RPMI7951 (cell line): ENCODE measurements at places on chromosomes 11 and 22. TPM values are rescaled to one million over a fixed set of nuclear protein-coding genes. Genes with fewer than 3 reads are reported as not detected.
A peak's percentile ranks its signal among the peaks of the same experiment; 100 is the strongest.

GRCh38 chr11:131371791-131372104 is 1.3 kb downstream of the NTM start:
- no peak for DNase-seq

DNA sequence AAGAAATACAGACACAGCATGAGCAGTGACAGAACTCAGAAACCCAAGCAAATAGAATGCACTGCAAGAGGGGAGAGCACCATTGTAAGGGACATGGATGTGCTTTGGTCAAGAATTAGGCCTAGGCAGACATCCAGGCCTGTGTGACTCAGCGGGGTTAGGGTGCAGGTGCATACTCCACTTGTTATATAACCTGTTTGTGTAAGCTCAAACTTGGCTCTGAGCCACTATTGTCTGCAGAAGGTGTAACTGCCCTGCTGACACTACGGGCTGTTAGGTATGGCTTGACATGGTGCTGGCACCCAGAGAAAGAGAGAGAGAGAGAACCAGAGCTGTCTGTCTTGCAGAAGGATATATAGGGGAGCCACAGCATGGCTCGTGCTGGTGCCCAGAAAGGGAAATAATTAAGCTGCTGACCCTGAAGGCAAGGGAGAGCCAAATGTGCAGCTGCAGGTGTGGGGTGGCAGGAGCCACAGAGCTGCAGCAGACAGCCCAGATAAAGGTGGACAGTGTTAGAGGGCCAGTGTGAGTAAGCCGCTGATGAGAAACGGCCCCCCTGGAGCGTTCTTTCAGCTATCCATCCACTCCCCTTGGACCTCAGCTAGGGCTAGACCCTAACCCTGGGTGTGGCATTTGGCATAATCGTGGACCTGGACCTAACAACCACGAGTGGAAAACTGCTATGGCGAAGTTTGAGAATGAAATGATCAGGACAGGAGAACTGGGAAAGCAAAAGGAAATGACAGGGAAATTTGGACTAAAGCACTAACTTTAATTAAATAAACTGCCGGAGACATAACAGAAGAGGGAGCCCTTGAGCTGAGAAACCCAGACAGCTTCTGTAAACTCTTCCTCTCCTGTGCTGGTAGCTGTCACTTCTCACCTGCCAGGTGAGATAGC is 253.0 kb upstream of the CCDC179 start:
- DNase-seq, result no peak

GRCh38 chr11:44702889-44703288 is 23.9 kb upstream of the TSPAN18 start:
- DNase-seq, result peak; percentile 78

DNA sequence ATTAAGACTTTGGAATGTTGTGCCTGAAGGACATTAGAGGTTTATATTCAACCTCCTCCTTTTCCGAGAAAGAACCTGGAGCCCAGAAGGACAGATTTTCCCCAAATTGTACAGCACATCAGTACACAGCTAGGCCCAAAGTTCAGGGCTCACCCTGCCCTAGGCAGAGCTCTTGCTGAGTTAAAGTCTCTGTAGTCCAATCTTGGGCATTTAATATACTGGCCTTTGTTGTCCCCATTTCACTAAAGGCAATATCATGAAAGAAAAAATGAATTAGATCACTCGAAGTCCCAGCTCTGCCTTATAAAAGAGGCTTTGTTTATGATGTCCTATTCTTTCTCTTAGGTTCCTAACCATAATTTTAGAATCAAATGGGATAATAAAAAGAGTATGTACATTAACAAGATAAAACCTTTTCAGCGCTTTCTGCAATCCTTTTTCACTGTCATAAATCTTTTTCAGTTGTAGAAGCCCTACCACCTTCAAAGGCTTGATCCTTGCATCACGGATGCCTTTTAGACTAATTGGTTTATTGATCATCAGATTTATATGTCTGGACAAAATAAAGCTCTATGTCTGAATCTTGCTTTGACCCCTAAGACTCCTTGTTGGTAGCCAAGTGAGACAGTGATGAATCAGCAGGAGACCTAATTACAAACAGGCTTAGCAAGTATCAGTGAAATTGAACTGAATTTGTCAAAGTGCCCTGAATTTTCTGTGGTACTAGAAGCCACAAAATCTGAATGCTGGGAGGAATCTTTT is 39.8 kb downstream of the RELT start:
- peak; percentile 83 for DNase-seq

- no peak for DNase-seq
Observed at GRCh38 chr11:99068832-99069231, 48.1 kb downstream of the CNTN5 start.

- DNase-seq, result no peak
Observed at GRCh38 chr11:120401506-120401905, 65.3 kb downstream of the ARHGEF12 start.

GRCh38 chr11:117924631-117925170 is 4.5 kb downstream of the TMPRSS13 start:
- DNase-seq, result no peak

DNA sequence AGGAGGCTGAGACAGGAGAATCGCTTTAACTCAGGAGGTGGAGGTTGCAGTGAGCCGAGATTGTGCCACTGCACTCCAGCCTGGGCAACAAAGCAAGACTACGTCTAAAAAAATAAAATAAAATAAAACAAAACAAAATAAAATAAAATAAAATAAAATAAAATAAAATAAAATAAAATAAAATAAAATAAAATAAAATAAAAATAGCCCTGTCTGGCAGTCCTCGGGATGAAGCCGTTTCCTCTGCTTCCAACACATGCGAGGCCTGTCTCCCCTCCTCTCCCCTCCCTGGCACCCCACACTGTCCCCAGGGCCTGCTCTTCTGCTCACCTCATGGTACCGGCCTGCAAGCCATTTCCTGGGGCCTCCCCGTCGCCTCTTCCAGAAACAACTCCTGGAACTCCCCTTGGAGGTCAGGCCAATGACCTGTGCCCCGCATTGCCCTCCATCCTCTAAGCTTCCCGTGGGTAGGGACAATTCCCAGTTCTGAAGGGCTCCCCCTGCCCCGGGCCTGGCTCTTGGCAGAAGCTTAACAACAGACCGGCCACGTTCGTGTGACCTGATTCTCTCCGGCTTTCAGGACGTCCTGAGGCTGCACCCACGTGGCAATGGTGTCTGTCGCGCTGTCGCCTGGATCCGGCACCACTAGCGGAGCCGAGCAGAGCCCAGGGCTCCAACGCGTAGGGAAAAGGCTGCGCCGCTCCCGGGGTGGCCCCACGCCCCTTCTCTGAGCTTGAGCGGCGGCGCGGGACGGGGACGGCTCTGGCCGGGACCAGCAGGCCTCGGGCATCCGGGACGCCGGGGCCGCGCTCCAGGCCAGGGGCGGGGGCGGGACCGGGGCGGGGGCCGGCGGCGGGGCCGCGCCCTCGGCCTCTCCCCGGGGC is 456 bp upstream of the PARVB start:
- peak; percentile 43 for DNase-seq

- DNase-seq, result peak; percentile 44
Observed at GRCh38 chr11:112279901-112280267, 19.2 kb upstream of the PLET1 start.

Gene EMSY
- 30.7 and 33.3 TPM in 2 replicates for total RNA-seq

Gene KRTAP5-10
- not detected in 2 replicates for total RNA-seq

Gene CDKN1C
- total RNA-seq, result 0.39 and 1.2 TPM in 2 replicates

Gene SPON1
- total RNA-seq, result 0.10 TPM in 1 of 2 replicates, not detected in the other

Gene ANO5
- not detected in 2 replicates for total RNA-seq

Gene MYOD1
- total RNA-seq, result 0.72 TPM in 1 of 2 replicates, not detected in the other

Gene GP1BB
- total RNA-seq, result 0.78 TPM in 1 of 2 replicates, not detected in the other

Gene ST14
- 0.60 TPM in 1 of 2 replicates, not detected in the other for total RNA-seq

Gene OR10A5
- not detected in 2 replicates for total RNA-seq

Gene SLC37A2
- 153 and 174 TPM in 2 replicates for total RNA-seq
